NCI-H1048 (cell line): ENCODE measurements at places on chromosomes 4 and X.

GRCh38 chr4:7411896-7412553, 22.7 kb downstream of the PSAPL1 start:
- no peak for DNase-seq

DNA sequence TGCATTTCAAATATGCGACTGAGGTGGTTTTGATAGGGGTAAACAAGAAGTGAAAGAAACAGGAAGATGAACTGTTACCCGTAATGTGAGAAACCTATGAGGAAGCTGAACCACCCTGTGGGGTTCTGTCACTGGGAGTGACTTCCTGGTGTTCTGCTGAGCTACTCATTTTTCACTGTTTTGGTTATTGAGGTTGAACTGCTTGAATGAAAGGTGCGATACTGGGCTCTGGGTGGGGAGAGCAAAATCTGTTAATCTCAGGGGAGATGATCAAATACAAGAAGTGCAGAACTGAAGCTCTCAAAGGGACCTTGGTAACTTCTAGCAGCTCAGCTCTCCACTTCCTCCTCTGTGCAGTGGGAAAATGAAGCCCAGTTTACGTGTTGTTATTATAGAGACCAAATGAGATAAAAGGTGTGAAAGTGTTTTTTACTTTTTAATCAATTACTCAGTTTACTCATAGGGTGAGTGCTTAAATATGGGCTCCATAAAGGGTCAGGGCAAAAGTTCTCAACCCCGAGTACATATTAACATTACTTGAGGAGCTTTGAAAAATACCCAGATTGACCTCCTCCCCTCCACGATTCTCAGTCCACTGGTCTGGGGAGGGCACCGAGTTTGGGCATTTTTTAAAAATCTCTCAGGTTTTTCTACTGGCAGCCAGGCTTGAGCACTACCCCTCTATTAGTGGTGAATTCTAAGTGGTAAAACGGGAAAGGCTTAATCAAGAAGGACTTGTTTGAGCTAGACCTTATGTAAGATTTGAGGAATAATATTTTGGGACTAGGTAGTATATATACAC, 66.7 kb downstream of the COQ2 start:
- DNase-seq = no peak

DNA sequence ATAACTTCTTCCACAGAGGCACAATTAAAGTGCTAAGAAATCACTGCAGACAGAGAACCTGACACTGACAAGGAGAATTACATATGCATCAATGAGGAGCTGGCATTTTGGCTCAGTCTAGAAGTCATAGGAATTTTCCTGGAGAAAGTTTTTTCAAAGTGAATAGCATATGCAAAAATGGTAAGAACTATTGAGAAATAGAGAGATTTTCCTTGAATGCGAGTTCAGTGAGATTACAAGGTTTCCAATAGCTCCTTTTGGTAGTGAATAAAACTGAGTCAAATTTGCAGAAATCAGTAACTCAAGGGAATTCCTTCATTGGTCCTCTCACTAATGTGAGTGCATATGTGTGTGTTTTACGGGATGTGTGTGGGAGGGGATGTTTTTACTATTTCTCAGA, 557.5 kb downstream of the PPARGC1A start:
- DNase-seq = no peak

- no peak for DNase-seq
Measured at GRCh38 chrX:150365051-150365989, 2.2 kb downstream of the MAMLD1 start.

GRCh38 chrX:46236411-46236810, 308.8 kb downstream of the ZNF674 start:
- DNase-seq = no peak

DNA sequence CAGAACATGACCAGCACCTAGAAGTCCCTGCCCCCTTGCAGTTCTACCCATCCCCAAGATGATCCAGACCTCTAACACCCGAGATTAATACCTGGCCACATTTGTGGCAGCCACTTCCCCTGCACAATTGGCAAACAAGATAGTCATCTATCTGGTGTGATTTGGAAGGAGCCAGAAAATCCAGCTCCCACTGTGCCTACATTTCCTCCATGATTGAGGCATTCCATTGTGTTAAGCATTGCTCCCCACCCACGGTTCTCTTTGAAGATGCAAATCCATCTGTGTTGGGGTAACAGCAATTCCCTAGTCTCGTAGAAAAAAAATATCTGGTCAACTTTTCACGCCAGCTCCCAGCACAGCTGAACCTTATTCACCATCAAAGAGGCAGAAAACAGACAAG, 405.0 kb downstream of the BCOR start:
- no peak for DNase-seq

GRCh38 chrX:129559783-129560182, 19.7 kb downstream of the OCRL start:
- DNase-seq = no peak

DNA sequence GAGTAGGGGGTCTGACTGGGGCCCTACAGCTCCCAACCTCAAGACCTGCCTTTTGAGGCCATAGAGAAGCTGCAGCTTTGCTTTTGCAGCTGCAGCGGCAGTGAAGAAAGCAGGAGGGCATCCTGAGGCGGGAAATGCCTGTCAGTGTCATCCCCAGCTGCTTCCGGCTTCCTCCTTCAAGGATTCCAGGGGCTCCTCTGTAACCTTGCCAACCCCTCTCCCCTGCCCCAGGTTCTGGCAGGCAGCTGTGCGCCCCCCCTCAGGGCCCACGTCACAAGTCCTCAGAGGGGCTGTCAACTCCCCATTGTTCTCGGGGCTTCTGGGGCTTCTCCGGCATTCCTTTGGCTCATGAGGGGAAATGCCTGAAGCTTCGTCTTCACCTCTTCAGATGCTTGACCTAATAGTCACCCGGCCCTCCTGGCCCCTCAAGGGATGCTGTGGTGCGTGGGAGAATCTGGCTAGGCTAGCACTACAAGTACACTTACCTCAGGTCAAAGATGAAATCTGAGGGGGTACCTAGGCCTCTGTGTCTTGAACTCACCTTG, 31.9 kb downstream of the APLN start:
- no peak for DNase-seq

DNA sequence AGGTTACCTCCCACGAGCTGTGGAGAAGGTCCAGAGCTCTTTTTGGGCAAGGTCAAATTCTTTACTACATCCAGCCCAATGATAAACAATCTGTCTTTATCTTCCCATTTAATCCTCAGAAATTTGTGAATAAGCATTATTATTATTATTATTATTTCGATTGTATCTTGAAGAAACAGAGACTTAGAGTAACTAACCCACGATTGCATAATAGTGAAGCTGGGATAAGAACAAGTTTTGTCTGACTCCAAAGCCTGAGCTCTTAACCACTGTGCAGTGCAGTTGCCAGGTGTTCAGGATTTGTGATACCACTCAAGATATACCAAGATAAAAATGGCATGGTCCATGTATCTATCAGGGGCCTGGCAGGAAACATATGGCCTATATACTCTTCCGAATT, 166.5 kb upstream of the LDB2 start:
- DNase-seq = no peak

DNA sequence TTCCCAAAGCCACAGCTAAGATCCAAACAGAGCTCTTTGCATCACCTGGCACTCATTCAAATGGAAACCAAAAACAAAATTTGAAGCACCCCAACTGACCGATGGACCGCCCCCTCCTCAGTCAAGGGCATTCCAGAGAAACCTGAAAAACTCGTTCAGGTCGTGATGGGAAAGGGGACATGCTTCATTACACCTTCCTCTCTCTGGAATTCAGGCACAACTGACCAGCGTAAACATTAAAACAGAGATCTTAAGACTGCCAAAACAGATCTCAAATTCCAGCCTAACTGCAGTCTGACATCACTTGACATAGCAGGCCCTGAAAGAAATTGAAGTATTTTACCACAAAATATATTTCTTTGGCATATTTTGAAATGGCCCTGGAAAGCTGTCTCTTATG, 28.5 kb downstream of the PTTG2 start:
- DNase-seq = no peak

GRCh38 chrX:11759172-11759460, 1.1 kb downstream of the MSL3 start:
- DNase-seq = no peak

DNA sequence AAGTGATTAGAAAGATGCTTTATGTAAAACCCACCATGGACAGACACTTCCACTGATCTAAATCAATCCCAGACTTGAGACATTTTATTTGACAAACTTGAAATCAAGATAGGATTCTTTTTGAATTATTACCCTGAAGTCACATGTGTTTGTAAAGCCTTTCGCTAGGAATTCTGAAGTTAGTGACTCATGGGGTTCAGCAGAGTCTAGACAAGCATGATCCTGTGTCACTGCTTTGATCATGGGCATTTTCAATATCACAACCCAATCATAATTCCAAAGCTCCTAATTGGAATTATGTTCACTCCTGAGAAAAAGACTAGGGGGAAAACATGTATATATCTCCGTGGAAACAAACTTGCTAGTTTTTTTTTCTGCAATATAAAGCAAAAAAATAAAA, 67.5 kb upstream of the BMP3 start:
- DNase-seq = no peak

GRCh38 chr4:26782168-26782829, 78.3 kb upstream of the STIM2 start:
- no peak for DNase-seq

DNA sequence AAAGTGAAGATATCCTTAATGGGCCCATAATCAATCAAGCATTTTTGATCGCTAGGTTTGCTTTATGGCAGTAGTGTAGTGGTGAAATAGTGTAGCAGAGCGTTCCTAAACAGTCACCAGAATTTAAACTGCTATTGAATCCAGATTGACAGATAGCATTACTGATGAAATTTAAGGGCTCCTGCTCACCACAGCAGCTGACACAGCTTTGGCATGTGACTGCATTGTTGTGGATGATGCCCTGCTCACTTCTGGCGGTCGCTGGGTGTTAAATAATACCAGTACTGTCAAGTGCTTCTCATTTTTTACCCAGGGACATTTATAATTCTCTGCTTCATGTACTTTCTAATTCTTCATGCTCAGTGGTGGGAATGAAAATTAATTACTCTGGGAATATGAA, 102.0 kb upstream of the ARHGAP24 start:
- DNase-seq = no peak

GRCh38 chrX:41599507-41599906, 89.3 kb upstream of the GPR34 start:
- DNase-seq = no peak

- DNase-seq = no peak
Measured at GRCh38 chrX:132958091-132958703, at the start of gene HS6ST2. Gene HS6ST2 (minus strand): TSS chrX:132958629.

DNA sequence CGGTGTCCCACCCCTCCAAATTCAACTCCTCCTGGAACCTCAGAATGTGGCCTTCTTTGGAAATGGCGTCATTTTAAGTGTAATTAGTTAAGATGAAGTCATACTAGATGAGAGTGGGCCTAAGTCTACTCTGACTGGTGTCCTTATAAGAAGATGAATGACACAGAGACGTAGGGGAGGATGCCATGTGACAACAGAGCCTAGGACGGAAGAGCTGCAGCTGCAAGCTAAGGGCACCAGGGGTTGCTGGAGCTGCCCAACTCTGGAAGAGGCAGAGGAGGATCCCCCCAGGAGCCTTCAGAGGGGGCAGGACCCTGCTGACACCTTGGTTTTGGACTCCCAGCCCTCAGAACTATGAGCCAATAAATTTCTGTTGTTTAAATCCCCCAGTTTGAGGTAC, 115.1 kb downstream of the STK32B start:
- DNase-seq = no peak

- DNase-seq = no peak
Measured at GRCh38 chr4:48939785-48940184, 33.2 kb upstream of the OCIAD2 start.

DNA sequence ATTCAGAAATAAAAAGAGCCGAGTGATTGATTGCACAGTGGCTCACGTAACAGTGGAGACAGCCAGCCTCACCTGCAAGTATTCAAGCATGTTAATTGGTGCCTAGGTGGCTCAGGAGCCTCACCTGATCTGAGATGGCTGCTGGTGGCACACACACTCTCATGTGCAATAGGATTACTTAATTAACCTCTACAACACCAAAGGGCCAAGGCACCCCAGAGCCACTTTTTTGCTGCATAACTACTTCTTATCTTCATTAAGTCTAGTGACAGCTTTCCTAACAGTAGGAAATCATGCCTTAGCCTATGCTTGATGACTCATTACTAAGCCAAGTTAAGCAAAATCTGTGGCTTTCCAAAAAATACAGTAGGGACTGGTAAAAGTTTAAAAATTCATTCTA, 117.3 kb upstream of the NOCT start:
- no peak for DNase-seq
